Hematopoietic multipotent progenitor cell treated with erythropoietin and hydrocortisone succinate and interleukin-3 and kit ligand, for 15 days (in vitro differentiated cells): ENCODE measurements at places on chromosomes 7 and 10.

DNA sequence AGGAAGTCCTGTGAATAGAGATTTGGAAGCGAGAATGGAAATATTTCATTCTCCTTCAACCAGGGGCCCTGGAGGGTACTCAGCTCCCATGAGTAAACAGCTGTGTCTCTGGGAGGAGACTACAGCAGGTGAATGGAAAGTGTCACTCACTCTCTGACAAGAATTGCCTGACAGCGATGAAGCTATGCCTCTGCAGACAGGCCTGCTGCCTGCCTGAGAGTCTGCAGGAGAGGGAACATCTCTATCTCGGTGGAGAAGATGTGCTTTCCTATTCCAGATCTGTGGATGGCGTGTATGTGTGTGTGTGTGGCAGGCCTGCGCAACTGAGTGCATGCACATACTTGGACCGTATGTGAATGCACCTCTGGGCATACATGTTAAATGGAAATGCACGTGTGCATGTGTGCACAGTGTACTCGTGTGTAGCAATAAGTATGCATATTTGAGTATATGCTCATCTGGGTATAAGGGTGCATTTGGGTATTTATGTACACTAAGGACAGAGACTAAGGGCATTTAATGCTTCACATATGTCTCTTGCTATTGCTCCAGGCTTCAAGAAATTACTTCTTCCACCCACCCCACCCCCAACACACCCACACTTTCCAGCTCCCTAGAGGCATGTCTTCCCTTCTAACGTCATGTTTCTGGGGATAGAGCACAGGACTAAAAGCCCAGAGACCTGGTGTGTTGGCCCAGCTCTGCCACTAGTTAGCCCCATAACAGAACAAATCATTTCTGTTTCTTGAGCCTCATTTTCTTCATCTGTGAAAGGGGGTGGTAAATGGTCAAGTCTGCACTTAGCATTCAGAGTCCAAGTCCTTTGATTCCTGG lies 4.6 kb upstream of the ADCYAP1R1 start:
- no peak for DNase-seq

- DNase-seq: no peak
Observed at GRCh38 chr7:140239653-140239935, 62.8 kb upstream of the KDM7A start.

GRCh38 chr10:123480845-123481244 lies 185.3 kb upstream of the GPR26 start:
- DNase-seq: no peak

GRCh38 chr7:53101026-53101425 lies 65.6 kb downstream of the POM121L12 start:
- DNase-seq: no peak

- no peak for DNase-seq
Observed at GRCh38 chr7:155769701-155770100, 42.6 kb downstream of the SHH start.

- no peak for DNase-seq
Observed at GRCh38 chr10:129277841-129278240, 189.2 kb upstream of the MGMT start.

- DNase-seq: no peak
Observed at GRCh38 chr10:103067956-103068355, 125.1 kb downstream of the NT5C2 start.

DNA sequence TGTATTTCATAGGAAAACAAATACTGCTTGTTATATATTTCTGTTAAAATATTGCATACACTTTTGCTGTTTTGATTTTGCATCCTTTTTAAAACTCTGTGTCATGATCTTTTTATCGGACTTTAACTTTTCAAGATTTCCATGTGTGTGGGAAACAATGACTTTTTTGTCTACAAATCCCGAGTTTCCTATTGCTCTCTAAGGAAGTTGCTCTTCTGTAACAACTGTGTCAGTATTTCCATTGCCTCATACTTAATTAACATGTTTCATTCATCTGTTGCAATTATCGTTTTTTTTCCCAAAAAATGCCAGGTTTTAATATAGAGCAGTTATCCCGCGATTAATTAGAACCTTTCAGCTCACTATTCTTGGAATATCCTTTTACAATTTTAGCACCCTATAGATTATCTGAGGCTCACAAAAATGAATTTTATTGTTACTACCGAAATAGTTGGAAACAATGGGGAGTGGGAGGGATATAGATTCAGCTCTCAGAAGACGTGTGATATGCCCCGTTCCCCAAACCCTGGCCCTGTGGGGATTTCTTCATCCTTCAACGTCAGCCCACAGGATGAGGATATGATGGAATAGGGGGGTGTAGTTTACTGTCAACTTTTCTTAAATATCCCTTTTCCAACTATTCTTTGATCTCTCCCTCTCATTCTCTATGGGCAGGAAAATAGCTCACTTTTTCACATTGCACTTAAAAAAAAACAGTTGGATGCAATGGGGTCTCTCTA lies 297.6 kb upstream of the IGFBP3 start:
- no peak for DNase-seq

DNA sequence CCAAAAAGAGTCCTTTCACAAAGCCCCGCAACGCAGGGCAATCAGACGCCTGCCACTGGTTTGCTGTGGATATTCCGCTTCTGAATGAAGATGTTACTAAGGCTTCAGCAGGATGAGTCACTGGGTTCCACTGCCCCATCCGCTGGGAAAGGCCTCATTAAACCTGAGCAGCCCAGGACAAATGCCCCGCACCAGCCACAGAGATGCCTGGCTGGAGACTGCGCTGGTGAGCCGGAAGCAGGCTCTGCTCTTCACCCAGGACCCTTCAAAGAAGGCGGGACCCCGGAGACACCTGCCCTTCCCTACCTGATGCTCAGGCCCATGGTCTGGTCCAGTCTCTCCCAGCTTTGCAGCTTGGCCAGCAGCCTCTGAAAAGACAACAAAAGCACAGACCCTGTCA lies 19.8 kb downstream of the MAD1L1 start:
- no peak for DNase-seq

- DNase-seq: no peak
Observed at GRCh38 chr10:26746061-26746460, 48.6 kb downstream of the PDSS1 start.

- no peak for DNase-seq
Observed at GRCh38 chr10:119365773-119366599, 158.6 kb downstream of the GRK5 start.

GRCh38 chr7:42677751-42678699 lies 233.8 kb downstream of the C7orf25 start:
- no peak for DNase-seq

DNA sequence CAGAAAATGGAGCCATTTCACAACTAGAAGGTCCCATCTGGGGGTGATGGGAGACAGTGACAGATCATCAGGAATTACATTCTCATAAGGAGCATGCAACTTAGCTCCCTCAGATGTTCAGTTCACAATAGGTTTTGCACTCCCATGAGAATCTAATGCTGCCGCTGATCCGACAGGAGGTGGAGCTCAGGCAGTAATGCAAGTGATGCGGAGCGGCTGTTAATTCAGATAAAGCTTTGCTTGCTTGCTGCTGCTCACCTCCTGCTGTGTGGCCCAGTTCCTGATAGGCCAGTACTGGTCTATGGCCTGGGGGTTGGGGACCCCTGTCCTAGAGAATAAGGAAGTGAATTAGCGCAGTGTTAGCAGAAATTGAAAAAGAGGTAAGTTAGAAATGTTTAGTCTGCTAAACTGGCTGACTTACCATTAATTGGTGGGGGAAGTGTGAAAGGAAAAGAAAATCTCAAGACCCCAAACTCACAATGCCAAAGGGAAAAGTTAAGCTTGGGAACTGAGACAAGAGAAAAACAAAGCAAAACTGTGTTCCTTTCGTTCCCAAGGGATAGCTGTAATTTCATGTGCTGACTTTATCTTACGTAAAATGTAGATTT lies 76.4 kb downstream of the LYZL2 start:
- DNase-seq: no peak

GRCh38 chr7:84384417-84384816 lies 189.8 kb upstream of the SEMA3A start:
- no peak for DNase-seq

DNA sequence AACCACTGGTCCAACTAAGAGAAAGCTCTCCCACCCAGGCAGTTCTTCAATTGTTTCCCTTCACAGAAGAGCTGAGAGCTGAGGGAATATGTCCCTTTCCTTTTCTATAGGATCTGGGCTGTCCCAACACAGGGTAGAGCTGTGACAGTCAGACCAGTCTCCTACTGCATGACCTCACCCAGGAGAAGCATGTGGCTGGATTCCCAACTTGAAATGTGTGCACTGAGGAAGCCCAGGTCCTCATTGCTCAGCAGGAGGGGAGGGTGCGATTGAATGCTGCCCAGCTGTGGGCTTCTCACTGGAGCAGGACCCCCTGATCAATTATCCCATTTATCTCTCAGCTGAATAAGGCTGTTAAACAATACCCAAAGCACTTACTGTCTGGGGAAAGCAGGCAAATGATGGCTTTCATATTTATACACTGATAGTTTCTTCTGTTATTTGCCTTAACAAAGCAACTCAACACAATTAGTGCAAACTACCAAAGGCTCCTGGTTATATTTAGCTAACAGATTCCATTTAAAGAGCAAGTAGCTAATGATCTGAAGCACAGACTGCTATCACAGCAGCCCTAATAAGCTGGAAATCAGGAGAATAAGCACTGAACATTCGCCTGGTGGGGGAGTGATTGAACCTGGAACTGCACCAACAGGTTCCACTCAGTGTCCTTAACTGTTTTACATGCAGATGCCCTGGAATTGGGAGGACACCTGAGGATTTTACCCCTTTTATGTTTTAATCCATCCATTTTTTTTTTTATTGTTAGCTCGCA lies 508.8 kb downstream of the CCSER2 start:
- DNase-seq: no peak

DNA sequence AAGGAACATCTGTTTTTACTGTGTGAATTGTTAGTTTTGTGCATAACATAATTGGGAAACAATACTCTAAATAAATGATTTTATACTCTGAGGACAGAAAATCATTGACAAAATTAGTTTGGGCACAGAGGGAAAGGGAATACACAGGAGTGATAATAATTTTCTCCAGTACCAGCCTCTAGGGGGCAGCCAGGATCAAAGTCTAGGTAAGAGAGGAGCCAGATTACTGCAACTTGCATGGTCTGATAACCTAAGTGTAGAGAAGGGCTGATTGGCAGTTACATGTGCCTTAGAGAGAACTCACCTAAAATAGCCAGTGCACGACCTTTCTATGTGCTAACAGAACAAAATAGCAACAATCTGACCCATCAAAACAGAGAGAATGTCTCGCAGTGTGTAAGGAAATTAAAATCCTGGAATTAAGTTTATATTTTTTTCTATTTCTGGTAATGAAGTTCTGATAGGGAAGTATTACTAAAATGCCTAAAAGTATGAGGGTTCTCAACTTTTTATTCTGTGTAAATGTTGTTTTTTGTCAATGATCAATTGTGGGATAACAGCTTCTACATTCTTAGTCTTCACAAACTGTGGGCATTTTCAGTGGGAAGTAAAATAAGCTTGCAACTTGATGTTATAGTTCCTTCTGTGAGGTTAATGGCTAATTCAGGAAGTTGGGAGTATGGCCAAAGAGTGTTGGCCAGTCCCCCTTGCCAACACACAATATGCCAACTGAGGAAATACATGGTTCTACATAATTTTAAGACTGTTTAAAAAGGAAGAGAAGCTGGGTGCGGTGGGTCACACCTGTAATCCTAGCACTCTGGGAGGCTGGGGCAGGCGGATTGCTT lies 66.4 kb downstream of the EXOC6 start:
- DNase-seq: peak; percentile 78

GRCh38 chr10:241966-242643 lies 106.8 kb downstream of the ZMYND11 start:
- no peak for DNase-seq

DNA sequence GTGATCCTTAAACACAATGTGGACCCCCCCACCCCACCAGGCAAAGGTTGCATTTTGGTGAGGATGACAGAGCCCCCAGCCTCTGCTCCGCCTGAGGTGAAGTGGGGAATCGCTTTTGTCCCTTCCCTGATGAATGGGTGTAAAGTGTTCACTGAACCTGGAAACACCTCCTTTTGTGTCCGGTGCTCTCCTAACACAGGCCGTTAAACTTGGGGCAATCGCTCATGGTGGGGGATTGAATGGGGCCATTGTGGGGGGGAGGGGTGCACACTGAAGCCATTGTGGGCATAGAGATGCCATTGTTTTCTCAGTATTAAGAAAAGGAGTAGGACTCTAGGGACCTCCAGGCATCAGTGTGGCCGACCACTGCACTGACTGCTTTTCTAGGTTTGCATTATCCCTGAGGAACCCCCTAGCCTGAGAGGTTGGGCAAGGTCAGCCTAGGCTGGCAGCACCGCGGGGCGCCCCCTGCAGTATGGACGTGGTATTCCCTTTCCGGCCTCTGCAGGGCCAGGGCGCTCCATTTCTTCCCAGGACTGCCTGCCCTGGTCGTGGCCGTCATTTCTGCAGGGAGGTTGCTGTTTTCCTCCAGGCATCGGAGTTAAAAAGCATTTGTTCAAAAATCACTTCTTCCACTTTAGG lies 158.3 kb downstream of the TCF7L2 start:
- peak; percentile 15 for DNase-seq

DNA sequence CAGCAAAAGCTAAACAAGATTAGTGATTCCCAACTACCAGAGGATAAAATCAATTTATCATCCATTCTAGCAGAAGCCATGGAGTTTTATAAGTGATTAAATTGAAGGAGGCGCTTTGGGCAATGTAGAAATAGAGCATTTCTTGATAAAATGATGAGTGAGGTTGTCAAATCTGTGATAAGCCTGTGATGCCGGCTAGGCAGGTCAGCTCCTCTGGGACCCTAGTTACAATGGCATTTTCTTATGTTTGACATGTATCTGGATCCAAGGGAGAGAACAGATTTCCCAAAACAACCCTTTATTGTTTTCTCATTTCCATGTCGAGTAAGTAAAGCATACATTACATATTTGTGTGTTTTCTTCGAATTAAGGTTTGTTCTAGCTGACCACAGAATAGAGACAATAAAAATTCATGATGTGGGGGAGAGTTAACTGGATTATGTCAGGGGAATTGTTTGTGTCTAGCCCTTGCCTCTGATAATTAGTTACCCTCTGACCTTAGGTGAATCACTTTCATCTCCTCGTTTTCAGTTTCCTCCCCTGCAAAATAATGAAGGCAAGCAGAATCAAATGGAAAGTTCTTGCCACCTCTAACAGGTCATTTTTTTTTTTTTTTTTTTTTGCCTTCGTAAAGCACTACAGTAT lies 378.5 kb downstream of the CNTNAP2 start:
- no peak for DNase-seq

- DNase-seq: no peak
Observed at GRCh38 chr10:133466683-133467275, 13.0 kb downstream of the SCART1 start.

DNA sequence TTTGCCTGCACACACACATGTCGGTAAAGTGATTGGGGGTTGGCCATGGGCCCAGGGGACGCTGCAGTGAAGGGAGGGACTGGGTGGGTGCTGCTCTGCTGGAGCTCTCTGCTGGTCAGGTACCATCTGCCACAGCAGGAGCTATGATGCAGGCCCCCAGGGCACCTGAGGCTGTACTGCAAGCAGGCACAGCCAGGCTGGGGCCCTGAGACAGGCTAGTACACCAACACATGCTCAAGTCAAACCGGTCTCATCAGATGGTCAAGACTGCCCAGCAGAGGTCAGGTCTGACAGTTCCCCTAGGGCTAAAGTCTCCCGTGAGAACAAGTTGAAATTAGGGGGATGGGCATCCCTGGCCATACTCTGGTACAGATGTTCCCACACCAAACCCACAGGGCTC lies 118.3 kb upstream of the THSD7A start:
- DNase-seq: no peak

- no peak for DNase-seq
Observed at GRCh38 chr10:52308251-52309031, 5.6 kb upstream of the DKK1 start.
